MG63 (cell line): ENCODE measurements at places on chromosomes 2 and 18. TPM values are rescaled to one million over a fixed set of nuclear protein-coding genes. Genes with fewer than 3 reads are reported as not detected.

GRCh38 chr2:106664669-106665068 lies 177.5 kb downstream of the CD8B2 start:
- no peak for DNase-seq

DNA sequence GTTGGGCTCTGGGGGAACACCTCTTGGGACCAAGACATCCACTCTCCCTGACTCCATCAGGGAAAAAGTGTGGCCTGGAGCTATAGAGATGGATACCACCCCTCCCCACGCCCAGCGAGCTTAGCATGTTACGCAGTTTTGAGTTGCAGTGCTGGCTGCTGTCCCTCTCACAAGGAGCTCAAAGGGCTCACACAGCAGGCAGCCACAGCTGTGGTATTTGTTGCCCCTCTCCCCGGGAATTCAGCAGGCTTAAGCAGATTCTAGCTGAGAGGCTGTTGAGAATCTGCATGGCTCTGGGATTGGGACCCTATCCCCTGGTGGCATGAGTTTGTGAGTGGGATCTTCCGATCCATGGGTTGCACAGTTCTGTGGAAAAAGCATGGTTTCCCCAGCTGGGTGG lies 673.1 kb upstream of the FSHR start:
- DNase-seq, result no peak

DNA sequence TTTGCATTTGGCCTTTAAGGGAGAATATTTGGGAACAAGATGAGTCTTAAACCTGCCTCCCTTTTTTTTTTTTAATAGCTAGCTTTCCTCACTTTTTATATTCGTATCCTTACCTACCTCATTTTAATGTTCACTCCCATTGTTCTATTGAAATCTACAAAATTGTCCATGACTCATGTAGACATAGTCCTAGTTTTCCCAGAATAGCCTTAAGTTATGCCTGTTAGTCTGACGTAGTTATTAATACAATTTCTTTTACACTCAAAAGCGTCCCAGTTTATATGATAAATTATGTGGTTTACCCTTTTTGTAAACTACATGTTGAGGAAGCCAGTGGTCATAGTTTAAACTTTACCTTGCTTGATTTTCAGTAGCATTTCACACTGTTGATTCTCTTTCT lies 73.4 kb downstream of the UBR3 start:
- no peak for DNase-seq

DNA sequence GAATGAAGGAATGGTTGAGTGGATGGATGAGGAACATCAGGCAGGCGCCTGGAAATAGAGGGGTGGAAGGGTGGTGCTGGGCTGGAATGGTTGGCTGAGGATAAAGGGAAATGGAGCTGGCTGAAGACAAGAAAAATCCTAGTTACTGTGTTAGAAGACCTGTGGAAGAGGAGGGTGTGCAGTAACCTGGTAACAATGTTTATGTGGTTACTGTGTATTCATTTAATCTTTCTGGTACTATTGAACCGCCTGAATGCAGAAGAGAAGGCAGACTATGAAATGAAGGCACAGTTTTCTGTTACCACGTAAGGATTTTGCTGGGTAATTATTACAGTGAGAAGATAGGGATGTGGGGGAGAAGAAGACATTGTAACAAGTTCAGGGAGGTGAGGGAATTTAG lies 110.3 kb upstream of the MGAT5 start:
- no peak for DNase-seq

- DNase-seq, result peak; percentile 64
Observed at GRCh38 chr18:31497836-31498573, at the start of gene DSG2. Gene DSG2 (plus strand): TSS chr18:31498177. CDS start chr18:31498252, 75 bp downstream.

DNA sequence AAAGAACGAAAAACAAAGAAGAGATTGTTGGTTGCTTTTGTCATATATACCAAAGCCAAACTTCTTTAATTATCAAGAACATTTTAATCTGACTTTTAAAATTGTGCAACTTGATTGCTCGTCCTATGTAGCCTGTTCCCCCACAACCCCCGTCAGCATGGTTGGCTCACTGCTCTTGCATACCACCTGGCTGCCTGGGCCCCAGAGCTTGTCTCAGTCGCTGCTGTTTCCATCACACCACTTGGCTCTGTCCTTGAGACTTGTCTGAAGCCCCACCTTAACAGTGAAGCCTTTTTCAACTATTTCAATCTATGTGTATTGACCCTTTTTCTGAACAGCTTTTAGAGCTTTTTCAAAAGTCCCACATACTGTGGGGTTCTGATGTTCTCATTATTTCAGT lies 270.8 kb downstream of the ZNF407 start:
- DNase-seq, result no peak

DNA sequence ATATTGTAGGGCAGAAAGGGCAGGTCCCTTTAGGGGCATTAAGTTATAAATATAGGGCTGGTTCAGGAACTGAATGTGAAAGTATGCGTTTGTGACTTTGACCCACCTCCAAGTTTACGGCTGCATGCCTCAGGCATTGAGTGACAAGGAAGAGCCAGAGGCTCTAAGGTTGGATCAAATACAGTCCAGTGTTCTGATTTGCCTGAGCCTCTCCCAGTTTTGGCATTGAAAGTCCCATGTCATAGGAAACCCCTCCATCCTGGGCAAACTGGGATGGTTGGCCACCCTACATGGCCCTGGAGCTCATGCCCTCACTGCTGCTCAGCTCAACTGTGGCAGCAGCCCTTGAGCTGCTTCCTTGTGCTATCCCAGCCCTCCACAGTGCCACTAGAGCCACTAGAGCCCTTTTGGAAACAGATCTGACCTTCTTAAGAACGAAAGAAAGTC lies 29.9 kb downstream of the HK2 start:
- no peak for DNase-seq

GRCh38 chr2:47345590-47345924 lies 57.4 kb upstream of the MSH2 start:
- DNase-seq, result no peak

GRCh38 chr18:59358414-59358711 lies 702 bp downstream of the LMAN1 start:
- no peak for DNase-seq

DNA sequence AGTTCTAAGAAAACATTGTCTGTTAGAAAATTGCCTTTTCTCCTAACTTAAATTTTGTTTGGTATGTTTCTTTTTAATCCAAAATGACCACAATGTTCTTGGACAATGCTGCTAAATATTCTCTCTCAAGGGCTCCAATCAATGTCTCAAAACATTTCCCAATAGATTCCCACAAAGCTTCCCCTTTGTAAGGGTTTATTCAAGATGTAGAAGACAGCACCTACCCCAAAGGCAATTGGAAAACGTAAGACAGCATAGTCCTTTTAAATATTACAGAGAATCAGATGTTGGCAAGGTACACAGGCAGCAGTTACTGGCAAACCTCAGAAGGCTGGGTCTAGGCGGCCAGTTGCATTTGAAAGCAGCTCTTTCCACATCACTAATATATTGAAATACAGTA lies 18.3 kb upstream of the RIF1 start:
- no peak for DNase-seq

DNA sequence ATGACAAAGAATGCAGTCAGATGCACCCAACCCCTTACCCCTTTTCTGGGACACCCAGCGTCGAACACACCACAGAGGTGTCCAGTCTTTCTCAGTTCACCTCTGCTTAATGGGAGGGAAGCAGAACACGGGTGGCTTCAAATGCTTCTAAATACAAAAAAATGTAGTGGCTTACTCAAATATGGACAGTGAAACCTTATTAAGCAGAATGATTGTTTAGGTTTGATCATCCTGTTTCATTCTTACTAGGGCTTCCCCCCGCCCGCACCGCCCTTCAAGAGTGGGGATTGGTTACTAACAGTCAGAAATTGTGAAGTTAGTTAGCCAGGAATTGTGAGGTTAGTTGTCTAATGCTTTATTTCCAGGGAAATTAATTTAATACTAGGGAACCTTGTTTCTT lies 21.6 kb downstream of the ATG16L1 start:
- no peak for DNase-seq

DNA sequence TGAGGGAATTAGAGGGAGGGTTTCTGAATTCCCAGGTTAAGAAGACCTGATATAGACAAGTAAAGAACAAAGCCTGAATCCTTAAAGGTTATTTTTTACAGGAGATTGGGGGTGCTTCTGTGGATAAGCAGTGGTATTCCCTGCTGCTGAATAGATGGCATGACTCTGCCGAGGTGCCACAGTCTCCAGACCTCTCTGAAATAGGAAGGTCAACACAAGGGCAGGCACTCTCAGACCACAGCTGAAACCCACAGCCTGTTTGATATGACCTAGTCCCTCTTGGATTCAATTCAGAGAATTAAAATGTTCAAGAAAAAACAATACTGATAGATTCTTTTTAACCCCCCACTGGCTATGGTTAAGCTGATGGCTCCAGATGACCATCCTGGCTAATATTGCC lies 259.3 kb downstream of the PTGR3 start:
- no peak for DNase-seq

GRCh38 chr2:96470636-96471035 lies 34.5 kb downstream of the NEURL3 start:
- DNase-seq, result no peak

DNA sequence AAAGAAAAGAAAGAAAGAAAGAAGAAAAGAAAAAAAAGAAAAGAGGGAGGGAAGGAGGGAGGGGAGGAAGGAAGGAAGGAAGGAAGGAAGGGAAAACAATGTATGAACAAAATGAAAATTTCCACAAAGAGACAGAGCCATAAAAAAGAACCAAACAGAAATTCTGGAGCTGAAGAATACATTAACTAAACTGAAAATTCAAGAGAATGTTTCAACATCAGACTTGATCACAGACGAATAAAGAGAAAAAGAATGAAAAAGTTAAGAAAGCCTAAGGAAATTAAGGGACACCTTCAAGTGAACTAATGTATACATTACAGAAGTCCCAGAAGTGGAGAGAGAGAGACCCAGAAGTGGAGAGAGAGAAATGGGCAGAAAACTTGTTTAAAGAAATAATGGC lies 60.9 kb upstream of the RAB6C start:
- no peak for DNase-seq

- DNase-seq, result peak; percentile 79
Observed at GRCh38 chr2:110869472-110870446, 137.4 kb downstream of the ACOXL start.

GRCh38 chr2:5539282-5540165 lies 152.7 kb upstream of the SOX11 start:
- no peak for DNase-seq

The ANKRD29 gene
- total RNA-seq, result 10.3 and 12.3 TPM in 2 replicates

The PSMA8 gene
- total RNA-seq, result 0.23 TPM in 1 of 2 replicates, not detected in the other

The PTH2R gene
- not detected in 2 replicates for total RNA-seq

The IGFBP5 gene
- total RNA-seq, result 1.8 and 3.8 TPM in 2 replicates

The BOLL gene
- total RNA-seq, result not detected in 2 replicates

The RBKS gene
- 4.6 and 8.3 TPM in 2 replicates for total RNA-seq

The ATP8B1 gene
- 61.4 and 68.0 TPM in 2 replicates for total RNA-seq
